ENCODE measurements at places on chromosomes 5 and 9.

DNA sequence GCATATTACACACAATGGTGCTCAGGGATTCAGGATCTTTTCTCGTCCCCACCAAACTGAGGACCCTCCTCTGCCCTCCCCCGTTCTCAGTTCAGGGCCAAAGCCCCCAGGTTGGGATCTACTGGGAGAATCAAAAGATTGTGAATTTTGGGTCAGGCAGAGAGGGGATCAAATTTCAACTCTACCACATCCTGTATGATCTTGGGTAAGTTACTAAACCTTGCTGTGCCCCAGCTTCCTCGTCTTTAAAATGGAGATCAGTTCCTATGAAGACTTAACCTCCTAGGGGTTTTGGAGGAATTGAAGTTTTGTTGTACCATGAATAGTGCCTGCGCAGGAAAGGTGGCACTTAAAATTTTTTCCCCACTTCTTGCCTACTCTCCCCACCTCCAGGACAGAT lies 62.4 kb downstream of the RAI14 start:
- DNase-seq = no peak

DNA sequence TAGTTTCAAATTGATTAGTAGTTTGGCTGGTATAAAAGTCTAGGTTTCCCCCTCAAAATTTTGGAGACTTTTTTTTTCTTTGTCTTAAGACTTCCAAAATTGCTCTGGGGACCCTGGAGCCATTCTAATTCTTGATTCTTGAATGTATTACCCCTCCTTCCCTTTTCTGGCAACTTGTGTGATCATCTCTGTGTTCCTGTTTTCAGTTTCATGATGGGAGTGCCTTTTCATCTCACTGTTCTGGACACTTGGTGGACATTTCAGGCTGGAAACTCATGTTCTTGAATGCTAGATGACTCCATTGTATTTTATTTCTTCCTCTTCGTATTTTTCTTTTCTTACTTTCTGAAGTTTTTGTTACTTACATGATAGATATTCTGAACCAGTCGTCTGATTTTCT lies 57.3 kb upstream of the LRRC70 start:
- DNase-seq = no peak

DNA sequence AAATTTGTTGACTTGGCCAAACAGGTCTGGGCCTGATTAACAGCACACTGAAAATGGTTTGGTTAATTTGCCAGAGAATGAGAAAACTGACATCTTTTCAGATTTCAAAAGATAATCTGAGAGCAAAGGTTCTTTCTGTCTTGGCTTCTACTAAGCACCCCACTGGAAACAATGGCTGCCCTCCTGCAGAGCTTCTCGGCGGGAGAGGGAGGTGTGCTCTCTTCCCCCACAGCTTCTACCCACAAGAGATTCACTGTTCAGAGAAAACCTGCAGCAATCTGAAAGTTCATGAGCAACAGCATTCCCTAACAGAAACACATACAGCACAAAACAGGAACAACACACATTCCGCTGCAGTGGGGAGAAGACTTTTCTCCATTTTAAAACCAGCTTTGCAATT lies 3.0 kb downstream of the DNAH5 start:
- no peak for DNase-seq

DNA sequence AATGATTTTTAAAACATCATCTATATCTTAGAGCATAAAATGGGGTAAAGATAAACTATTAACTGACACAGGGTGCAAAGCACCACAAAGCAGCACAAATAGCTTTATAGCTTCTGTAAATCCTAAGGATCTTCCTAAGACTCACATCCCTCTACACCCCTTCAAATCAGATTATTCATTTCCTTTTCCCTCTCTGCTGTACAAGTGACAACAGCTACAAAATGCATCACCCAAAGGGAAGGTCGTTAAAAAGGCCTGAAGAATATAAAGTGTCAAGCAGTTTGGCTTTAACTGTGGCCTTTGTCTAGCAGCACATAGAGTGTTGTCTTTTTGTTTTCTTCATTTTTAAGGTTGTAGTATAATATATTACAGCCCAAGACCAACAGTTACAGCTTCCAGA lies 422.1 kb downstream of the PDE4D start:
- DNase-seq = no peak

GRCh38 chr9:137619240-137620047 lies 639 bp downstream of the EHMT1 start:
- DNase-seq = no peak

GRCh38 chr5:138212828-138213160 lies 329 bp downstream of the CDC23 start:
- DNase-seq = no peak

DNA sequence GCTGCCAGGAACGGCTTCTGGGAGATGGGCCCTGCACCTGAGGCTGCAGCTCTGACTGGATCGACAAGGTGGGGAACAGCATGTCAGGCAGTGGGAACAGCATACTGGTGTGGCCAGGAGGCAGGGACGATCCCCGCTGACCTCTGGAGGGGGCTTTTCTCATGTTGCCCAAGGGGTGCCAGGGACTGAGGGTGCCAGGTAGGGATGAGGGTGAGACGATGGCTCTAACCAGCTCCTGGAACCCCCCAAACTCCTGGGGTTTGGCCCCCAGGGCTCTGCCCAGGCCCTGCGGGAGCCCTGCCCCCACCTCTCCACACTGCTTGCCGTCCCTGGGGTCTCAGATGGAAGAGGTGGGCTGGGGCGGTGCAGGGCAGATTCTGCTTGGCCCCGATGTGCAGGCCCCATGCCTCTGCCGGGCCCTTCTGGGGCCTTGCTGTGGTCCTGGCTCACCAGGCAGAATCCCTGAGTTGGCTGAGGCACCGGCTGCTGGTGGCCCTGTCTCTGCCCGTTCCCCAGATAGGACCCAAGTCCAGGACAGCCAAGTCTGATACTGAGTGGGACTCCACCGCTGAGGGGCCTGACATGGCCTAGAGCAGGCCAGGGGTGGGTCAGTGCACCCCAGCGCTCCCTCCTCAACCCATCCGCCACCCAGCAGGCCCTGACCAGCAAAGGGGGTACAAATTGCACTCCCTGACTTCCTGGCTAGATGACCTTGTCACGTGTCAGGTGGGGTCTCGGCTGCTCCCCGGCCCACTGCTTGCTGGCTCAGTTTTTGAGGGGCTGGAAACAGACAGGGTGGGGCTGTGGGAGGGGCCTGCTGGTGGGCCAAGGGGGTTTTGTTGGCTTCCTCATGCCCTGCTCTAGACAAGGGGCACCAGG lies 28.4 kb upstream of the RNF130 start:
- DNase-seq = no peak

- no peak for DNase-seq
Measured at GRCh38 chr5:77816686-77817085, 40.5 kb upstream of the TBCA start.

DNA sequence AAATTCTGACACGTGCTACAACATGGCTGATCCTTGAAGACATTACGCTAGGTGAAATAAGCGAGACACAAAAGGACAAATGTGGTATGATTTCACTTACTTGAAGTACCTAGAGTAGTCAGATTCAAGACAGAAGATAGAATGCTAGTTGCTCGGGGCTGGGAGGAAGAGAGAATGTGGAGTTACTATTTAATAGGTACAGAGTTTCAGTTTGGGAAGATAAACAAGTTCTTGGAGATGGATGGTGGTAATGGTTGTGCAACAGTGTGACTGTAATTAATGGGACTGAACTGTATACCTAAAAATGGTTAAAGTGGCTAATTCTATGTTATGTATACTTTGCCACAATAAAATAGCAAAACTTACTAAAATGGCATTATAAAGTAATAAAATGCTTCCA lies 34.4 kb downstream of the PAM start:
- no peak for DNase-seq

DNA sequence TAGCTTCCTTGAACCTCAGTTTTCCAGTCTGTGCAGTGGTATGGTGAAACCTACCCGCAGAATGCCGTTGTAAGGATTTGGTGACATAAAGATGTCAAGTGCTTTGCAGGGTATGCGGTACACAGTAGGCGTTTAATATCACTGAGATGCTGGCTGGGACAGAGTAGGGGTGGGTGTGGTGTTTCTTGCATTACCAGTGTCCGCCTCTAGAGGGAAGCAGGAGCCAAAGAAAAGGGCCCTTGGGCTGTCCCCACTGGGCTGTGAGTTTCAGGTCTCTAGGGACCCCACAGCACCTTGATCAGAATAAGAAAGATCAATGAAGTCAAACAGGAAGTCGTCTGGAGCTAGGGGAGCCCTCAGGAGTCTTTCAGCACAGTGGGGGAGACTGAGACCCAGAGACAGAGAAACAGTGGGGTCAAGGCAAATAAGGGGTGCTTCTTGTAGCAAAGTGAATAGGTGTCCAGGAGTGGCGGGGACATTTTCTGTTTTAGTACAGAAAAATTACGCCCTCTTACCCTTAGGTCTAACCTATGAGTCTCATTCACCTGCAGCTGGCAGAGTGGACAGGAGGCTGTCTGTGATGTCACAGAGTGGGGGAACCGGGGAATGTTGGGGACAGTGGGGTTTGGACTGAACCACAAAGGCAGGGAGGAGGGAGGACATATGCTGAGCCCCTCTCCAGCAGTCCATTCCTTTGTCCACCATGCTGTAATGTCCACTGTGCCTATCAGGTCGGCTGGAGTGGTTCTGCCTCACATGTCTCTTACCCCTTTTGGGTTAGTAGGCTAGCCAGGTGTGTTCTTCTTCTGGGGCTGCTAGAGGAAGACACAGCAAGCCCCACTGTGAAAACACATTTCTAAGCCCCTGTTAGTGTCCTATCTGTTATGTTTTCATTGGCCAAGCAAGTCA lies 4.7 kb upstream of the TEX53 start:
- no peak for DNase-seq

DNA sequence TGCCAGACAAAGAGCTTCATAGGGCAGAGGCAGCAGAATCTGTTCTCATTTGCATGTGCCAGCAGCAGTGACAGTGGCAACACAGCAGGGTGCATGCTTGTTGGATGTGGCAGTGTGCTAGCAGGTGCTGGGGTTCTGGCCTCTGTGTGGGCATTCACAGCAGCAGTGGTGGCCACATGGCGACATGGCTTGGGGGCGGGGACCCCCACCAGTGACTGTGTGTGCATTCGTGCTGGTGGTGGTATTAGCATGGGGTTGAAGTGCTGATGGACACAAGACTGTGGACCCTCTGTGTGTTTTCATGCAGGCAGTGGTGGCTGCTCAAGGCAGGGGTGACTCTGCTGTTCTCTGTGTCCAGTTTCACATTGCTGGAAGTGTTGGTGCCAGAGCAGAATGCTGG lies 183.2 kb upstream of the PDE4D start:
- no peak for DNase-seq

DNA sequence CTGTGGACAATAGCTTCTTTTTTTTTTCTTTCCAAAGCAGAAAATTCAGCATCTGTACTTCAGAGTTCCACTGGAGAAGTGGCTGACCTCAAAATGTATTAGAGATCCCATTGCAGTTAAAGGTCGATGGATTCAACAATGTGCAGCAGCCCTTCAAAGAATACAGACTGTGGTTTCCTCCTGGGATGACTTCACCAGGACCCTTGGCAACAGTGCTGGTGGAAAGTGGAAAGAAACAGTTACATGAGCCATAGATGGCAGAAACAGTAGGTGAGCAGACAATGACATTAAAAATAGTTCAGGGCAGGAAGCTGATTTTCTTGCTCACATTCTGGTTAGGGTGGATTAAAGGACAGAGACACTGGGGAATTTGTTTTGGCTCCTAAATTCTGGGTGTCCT lies 62.4 kb downstream of the SLC28A3 start:
- DNase-seq = no peak

GRCh38 chr5:109452661-109453060 lies 42.9 kb upstream of the PJA2 start:
- no peak for DNase-seq

GRCh38 chr5:123047706-123048105 lies 11.2 kb upstream of the PPIC start:
- DNase-seq = no peak

- DNase-seq = no peak
Measured at GRCh38 chr9:21761309-21761901, 41.0 kb upstream of the MTAP start.

- no peak for DNase-seq
Measured at GRCh38 chr5:133947431-133947841, 21.0 kb downstream of the C5orf15 start.

DNA sequence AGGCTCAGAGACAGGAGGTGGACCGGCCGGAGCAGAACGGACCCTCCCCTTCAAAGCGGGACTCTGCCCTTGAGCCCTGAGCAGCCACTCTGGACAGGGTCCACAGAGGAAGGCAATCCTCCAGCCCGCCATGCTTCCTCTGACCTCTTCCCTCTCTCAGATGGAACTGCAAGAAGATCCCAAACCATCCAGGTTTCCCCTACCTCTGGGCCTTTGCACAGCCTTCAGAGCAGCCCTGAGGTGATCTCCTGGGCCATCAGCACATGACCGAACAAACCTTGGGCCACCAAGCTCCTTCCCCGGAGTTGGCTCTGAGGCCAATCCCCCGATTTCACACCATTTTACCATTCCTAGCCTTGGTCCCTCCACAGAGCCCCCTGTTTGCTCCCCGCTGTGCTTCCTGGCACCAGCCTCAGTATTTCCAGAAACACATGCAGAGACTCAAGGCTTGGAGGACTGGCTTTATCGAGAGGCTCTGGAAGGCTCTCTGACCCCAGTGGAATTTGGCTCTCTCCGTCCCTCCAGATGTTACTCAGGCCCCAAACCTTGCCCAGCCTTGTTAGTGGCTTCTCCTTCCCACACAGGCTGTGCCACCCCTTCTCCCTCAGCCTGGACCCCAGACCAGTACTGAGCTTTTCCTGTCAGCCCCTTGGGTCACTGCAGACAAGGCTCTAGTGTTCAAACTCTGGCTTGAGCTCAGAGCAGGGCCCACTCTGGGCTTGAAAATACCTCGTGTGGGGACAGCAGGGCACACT lies 48.6 kb upstream of the KCNMB1 start:
- no peak for DNase-seq

DNA sequence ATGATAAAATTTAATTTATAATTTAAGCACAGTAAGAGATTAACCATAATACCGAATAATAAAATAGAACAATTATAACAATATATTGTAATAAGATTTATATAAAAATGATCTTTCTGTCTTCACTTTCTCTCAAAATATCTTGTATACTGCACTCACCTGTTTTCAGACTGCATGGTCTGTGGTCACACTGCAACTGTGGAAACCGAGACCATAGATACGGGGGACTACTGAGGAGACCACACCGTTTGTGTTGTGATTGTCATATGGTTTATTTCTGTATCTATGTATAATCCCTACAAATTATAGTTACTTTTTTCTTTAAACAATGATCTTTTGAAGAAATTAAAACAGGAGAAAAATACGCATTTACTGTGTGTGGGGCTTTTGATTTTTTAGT lies 78.8 kb upstream of the TNFAIP8 start:
- no peak for DNase-seq

DNA sequence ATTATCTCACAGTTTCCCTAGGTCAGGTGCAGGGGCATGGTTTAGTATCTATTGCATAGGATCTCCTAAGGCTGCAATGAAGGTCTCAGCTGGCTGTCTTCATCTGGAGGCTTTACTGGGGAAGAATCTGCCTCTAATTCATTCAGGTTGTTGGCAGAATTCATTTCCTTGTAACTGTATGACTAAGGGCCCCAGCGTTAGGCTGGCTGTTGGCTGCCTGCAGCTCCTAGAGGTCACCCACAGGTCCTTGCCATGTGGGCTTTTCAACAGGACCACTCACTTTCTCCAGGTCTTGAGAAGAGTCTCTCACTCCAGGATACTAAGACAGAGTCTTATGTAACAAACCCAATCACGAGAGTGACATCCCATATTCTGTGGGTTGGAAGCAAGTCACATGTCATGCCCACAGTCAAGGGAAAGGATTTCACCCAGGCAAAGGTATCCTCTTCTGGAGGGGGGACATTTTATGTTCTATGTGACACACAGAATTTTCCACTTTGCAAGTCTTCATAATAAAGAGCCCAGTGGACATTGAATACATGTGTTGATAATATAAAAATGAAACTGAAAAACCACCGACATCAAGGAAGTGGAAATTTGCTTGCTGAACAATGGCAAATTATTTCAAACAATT lies 38.2 kb downstream of the HMHB1 start:
- DNase-seq = no peak

All from GM04503 (cell line).